NCI-H187 treated with DMSO at 0.1 percent for 48 hours (cell line): ENCODE measurements at places on chromosomes 3 and 15.

- no peak for DNase-seq
Measured at GRCh38 chr3:39232859-39233258, 40.5 kb upstream of the XIRP1 start.

GRCh38 chr3:190574473-190574872 lies 60.6 kb downstream of the IL1RAP start:
- no peak for DNase-seq

DNA sequence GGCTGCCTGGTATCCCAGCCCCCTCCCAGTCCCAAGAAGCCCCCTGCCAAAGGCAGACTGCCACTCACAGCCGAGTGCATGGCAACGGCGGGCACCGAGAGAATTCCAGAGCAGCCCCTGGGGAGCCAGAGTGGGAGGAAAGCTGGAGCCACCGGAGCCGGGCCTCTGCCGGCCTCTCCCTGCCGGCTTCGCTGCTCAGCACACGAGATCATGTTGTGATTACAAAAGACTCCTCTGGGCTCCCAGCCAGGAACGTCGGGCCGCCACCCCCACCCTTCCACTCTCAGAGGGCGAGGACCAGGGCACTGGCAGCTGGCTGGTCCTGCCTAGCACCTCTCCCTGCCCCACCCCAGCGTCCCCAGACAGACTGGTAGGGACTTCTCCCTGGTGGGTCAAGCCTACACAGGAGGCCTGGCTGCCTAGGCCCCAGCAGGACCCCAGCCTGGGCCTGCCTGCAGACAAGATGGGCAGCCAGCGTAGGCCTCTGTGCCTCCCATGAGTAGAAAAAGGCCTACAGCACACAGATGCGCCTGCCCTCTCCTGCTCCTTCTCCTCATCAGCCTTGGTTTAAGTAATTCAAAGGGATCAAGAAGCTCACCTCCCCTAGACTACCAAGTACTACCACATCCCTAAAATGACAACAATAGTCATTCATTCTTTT lies at the start of gene CCDC9B:
Gene CCDC9B, minus strand, starts transcription at position 200 of the 661 bp plus-strand sequence. Its CDS starts 120 bp downstream, at position 80.
- DNase-seq: no peak

- no peak for DNase-seq
Measured at GRCh38 chr3:163315786-163316185, 1762.5 kb downstream of the SI start.

DNA sequence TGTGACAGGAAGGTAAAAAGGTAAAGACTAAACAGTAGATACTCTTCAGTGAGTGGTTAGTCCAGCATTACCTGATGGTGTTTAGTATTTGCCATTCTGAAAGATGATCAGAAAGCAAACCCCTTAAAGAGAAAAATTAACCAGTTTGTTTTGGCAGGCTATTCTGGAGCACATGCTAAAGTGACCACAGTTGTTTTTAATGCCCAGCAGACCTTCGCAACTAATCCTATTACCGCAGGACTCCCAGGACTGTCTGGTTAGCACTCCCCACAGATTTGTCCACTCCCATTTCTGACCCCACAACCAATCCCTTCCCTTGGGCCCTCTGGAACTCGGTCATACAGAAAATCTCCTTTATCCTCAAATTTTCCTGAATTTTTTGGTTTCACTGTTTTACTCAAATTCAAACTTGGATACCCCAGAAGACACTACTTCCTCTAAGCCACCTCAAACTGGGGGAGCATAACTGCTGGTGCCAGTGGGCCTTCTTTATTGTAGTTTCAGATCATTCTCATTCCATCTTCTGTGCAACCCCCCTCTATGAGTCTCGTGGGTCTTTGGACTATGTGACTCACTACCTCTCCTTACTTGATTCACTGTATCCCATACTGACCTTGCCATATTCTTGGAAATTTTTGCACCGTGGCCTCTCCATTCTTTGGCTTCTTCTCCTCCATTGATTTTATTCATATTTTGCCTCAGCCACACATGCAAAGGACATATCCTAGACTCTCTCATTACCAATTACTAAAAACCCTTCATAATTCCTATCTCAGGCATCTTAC lies 104.4 kb downstream of the RBMS3 start:
- no peak for DNase-seq

DNA sequence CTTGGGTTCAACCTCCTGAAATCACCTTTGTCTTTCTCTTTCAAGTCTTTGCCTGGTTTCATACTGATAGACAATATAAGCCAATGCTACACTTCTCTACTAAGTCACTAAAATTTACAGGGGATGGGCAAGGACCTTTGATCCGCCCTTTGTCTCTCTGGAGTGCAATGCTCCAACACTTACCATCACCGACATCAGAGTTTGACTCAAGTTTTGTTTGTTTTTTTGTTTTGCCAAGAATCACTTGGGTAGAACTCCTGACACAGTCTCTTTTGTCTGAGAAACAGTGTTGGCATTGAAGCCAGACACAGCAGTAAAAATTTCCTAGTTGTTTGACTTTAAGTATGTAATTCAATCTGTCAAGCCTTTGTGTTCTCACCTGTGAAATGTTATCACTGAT lies 29.3 kb downstream of the NFKBIZ start:
- DNase-seq: no peak

DNA sequence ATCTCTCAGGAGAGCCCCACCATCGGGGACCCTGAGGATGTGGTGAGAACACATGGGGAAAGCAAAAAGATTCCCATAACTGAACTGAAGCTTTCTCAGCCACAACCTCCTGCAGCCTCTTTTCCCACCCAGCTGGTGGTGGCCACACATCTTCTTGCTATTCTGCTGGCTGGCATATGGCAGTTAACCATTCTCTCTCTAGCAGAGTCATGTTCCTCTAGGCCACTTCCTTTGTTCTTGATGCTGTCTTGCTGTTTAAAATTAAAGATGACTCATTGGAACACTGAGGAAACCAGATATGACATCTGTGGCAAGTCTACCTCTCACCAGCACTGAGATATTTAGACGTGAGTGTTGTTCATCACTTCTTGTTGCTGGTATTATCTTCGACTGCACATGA lies 180.3 kb upstream of the ROBO2 start:
- DNase-seq: no peak

DNA sequence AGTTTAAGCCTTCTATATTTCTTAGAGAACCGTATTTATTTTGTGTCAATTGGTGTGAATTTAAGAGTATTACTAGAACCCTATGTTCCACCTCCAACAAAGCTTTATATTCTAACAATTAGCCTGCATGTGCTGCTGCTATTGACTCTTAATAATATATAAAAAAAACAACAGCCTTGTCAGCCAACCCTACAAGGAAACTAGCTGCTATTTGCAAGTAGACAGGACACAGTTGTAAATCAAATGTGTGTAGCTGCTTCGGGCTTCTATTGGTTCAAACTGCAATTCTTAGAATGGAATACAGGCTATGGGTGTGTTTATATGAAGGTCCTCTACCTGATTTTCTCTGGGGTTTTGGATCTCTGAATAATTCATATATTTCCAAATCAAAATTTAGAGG lies 60.7 kb downstream of the ZBTB20 start:
- DNase-seq: no peak

- DNase-seq: no peak
Measured at GRCh38 chr3:72290859-72291638, 506.1 kb upstream of the PROK2 start.

DNA sequence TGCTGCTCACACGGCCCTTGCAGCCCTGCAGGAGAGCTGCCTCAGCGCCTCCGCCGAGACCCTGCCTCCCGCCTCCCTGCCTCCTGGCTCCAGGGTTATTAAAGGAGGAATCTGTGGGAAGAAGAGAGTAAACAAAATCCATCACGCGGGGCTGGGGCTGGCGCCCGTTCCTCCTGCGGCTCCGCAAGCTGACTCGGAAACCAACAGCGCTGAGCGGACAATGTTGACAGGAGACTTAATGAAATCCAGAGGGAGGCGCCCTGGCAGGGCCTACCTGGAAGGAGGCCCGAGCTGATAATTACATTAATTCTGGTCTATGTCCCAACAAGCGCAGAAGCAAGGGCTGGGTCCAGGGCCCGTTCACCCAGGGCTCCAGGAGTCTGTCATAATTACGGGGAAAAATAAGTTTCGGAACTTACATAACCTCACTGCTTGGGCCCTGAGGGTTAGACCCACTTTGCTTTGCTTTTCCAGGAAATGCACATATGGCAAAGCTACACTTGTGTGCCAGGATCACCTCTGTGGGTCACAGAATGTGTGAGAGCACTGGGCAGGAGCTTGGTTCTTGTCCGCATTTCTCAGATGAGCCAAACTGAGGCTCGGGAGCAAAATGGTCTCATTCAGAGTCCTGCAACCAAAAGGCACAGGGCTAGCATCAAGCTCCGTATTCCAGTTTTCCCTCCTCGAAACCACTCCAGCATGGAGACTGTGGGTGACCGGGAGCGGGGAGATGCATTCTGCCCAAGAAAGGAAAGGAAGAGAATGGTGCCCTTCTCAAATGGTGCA lies 43.8 kb upstream of the SLC6A6 start:
- no peak for DNase-seq

DNA sequence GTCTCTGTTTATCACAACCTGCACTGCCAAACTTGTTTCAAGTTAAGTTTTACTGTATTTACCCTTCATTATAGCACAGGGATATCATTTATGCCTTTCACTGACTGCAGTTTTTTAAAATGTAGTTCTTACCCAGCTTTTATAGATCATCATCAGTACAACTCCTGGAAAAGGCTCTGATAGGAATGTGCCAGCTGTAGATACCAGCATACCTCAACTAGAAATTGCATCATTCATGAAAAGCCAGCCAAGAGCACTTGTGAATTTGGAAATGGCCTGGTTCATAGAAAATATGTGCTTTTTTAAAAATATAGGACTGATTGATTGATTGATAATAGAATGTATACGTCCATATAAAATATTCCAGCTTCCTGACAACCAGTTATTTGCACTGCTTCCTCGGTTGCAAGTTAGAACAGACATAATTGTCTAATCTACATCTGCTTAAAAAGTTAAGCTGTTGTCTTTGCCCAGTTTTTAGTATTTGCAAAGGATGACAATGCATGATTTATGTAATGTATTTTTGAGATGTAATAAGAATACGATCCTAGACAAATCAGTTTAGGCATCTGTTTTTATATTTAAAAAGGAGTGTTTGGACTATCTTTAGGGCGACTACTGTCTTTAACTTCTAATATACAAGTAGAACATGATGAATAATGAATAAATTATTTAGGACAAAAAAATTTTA lies 58.5 kb downstream of the DCUN1D1 start:
- no peak for DNase-seq

- no peak for DNase-seq
Measured at GRCh38 chr3:188229177-188229576, 75.2 kb downstream of the LPP start.

- no peak for DNase-seq
Measured at GRCh38 chr3:183188895-183189462, 26.4 kb upstream of the LAMP3 start.

DNA sequence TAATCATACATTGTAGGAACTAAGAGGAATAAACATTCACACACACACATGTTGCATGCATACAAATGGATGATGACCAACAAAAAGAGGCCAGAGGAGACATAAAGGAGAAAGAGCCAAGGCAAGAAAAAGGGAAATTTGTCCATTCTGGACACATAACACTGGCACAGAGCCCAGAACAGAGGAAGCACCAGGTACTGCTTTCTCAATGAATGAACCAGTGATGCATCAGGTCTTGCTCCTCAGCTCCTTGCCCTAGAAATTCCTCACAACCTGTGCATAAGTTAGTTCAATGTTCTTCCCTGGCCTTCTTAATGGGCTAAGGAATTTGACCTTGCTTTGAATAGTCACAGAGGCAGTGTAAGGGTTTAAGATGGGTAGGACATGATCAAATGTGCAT lies 270.3 kb downstream of the ERC2 start:
- DNase-seq: no peak

DNA sequence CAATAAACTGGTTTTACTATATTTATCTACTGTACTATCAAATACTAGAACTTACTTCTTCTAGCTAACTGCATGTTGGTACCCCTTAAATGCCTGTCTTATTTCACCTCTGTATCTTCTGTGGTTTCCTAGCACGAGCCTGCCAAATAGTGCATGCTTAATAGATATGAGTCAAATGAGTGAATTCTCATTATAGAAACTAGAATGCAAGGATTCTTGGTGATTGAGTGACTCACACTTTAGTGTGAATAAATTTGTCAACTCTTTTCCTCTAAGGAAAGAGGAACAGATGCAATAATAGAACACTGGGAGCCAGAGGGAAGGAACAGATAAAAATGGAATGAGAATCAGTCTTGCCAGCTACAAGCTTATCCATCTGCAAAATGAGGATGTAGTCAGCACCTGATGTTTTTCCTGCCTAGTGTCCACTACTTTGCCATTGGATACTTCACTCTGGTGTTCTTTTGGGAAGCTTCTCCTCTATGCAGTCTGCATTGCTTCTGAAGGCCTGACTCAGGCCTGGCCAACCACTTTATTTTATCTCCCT lies 189.1 kb upstream of the CADPS start:
- no peak for DNase-seq

- no peak for DNase-seq
Measured at GRCh38 chr3:107414325-107414964, 37.2 kb downstream of the CCDC54 start.

- no peak for DNase-seq
Measured at GRCh38 chr3:10397879-10398278, 77.0 kb upstream of the SEC13 start.

DNA sequence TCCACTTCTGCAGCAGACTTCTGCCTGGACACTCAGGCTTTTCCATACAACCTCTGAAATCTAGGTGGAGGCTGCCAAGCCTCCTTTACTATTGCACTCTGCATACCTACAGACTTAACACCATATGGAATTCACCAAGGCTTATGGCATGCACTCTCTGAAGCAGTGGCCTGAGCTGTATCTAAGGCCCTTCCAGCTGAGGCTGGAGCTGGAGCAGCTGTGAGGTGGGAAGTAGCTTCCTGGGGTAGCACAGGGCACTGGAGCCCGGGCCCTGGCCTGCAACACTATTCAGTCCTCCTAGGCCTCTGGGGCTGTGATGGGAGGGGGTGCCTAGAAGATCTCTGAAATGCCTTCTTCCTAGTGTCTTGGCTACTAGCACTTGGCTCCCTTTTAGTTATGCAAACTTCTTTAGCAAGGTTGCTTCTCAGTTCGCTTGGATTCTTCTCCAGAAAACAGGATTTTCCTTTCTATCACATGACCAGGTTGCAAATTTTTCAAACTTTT lies 186.6 kb upstream of the RORA start:
- no peak for DNase-seq

GRCh38 chr15:70547846-70548487 lies 215.4 kb downstream of the UACA start:
- no peak for DNase-seq

DNA sequence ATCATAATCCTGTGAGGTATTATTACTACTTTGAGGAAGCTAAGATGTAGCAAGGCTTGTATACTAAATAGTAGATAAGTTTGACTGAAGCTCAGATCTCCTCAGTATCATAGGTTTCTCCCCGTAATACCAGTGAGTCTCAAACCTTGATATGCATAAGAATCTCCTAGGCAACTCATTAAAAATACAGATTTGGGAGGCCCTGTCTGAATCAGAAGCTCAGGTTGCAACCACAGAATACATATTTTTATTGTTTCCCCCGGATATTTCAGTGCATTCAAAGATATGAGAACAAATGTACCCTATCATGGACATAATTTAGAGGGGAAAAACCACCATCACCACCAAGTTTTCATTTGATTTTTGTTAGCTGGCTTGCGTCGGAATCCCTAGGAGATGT lies 242.1 kb upstream of the C2CD4B start:
- DNase-seq: no peak
